ENCODE measurements at places on chromosomes 12 and 14.

DNA sequence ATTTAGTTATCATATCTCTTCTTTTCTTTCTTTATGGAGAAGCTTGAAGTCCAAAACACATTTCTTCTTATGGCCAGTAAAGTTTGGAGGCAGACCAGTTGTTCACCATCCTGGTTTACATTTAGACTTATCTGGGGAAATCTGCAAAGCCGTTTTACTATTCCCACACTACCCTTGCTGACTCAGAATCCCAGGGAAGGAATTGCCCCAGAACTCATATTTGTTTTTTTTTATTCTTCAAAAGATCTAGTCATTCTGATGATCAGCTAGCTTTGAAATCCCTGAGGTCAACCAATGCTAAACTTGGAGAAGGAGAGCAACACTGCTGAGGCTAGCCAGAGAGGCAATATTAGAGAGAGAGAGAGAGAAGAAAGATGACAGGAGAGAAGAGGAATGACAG is 12.3 kb upstream of the LMO3 start:
- no peak for DNase-seq

GRCh38 chr14:73249108-73249507 is 11.8 kb downstream of the PAPLN start:
- no peak for DNase-seq

DNA sequence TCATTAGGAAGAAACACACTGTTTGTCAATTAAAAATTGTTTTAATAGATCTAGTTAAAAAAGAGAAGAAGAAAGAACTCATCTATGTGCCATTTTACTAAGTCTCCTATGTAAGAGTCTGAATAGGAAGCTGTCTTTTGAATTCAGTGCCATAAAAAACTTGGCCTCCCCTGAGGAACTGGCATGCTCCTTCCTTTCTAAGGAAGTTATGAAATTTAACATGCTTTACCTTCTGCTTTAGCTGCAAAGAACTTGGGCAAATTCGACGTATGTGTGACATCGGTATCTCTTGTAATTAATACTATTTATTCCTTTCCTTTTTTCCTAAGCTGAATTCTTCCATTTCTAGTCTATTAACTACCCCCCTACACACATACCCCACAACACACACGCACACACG is 12.5 kb downstream of the TM7SF3 start:
- no peak for DNase-seq

DNA sequence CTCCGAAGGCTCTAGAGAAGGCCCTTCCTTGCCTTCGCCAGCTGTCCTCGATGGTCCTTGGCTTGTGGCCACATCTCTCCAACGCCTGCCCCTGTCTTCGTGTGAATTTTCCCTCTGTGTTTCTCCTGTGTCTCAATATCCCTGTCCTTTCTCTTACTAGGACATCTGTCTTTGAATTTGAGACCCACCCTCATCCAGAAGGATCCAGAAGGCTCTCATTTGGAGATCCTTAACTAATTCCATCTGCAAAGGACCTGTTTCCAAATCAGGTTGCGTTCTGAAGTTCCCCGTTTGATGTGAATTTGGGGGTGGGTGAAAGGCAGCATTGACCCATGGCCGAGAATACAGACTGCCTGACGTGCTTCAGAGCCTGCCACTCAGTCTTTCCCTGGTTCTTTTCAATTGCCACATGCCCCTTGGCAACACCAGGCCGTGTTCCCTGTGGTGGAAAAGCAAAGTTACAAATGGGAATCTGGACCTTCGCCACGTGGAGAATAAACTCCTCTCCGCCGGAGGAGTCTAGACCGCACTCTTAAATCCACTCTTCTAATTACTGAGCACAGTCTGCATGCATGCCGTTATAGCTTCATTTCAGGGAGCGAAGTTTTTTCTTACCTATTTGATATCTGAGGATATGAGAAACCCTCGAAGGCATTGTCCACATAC is 158.8 kb downstream of the TMEM132C start:
- no peak for DNase-seq

DNA sequence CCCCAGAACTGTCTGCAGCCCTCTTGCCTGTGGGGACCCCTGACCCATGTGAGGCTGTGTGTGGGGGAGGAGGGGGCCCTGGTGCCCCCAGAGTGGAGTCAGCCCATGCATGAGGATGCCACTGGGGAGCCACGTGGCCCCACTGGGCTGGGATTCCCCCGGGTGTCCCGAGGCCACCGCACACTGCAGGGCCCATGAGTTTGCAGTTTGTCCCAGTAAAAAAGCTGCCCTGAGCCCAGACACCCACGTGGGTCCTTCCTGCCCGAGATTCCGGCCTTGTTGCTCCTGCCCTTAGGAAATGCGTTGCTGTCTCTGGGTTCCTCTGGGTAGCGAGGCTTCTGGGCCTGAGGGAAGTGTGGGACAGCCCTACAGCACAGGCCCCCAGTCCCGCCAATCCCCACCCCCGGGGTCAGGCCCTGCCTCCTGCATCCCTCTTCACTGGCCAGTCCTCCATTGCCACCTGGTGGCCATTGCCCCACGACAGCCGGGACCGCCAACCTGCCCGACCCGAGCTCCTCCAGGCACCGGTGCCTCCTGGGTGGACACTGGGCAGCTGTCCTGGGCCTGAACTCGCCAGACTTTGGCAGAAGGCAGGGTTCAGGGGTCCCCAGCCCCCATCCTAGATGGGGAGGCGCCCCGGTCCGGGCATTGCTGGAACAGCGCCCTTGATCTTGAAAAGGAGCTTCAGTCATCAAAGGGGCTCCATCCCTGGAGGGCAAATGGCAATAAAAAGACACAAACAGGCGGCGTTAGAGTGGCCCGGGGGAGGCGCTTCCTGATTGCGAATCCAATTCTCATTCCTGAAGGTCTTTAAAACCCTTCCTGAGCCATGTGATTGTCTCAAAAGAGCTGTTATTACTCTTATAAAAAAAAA is 15.6 kb upstream of the C14orf180 start:
- DNase-seq = peak; percentile 37

- no peak for DNase-seq
These were observed 9.4 kb downstream of the MYBPC1 start for GRCh38 chr12:101604132-101604531.

DNA sequence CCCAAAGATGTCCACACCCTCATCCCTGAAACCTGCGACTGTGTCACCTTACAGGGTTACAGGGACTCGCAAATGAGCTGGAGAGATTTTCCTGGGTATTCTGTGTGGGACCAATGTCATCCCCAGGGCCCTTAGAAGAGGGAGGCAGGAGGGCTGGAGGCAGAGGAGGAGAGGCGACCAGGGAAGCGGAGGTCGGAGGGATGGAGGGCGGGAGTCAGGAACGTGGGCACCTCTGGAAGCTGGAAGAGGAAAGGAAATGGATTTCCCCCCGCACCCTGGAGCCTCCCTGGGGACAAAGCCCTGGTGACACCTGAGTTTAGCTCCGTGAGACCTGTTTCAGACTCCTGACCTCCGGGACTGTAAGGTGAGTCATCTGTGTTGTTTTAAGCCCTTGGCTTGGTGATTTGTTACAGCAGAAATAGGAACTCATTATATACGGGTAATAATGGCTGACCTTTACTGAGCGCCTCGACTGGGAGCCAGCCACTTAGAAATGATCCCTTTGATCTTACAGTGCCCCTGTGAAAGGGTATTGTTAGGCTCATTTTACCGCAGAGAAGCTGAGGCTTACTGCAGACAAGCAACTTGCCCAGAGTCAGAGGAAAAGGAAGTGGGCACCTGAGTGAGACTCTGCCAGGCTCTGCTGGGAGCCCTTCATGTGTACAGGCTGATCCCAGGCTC is 29.3 kb upstream of the FZD10 start:
- DNase-seq = no peak

DNA sequence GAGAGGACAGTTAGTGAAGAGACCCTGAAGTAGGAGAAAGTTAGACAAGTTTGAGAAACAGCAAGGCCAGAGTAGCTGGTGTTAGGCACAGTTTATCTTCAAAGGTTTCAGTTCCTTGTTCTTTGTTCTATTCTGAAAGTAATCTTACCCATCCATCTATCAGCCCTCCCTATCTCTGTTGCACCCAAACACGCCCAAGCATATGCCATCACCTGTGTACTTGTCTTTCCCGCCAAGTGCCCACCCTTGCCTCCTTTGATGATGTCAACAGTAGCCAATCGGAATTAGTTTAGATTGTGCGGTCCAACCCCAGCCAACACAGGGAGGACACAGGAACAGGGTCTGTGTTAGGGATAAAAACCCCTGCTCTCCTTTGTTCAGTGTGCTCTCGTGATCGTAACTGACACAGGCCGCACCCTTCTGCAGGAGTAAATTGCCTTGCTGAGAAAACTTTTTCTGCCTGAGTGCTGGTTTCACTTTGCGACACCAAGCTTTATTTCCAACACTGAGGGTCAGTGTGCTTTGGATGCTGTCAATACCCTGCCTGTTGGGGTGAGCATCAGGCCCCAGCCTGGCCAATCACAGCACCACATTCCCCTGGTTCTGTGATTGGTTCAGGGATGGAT is 4.7 kb upstream of the TMEM229B start:
- no peak for DNase-seq

All from activated CD4-positive, alpha-beta T cell treated with anti-CD3 and anti-CD28 coated beads for 24 hours (primary cell).